KG1 (cell line): ENCODE measurements at places on chromosomes 2 and 18.

DNA sequence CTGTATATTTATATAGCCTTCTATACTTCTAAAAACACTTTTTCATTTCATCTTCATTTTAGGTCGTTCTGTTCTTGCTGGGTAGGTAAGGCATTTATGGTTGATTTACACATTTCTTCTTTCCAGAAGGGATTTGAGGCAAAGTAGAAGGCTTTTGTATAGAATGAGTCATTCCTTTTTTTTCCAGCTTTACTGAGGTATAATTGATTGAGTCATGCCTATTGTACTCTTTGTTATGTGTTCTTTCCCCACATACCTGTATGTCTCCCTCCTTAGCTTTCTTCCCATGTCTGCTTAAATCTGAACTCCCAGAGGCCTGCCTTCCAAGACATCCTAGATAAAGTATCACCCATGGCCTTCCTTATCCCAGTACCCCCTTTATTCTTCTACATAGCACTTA, 4.8 kb upstream of the CDC42EP3 start:
- no peak for DNase-seq

DNA sequence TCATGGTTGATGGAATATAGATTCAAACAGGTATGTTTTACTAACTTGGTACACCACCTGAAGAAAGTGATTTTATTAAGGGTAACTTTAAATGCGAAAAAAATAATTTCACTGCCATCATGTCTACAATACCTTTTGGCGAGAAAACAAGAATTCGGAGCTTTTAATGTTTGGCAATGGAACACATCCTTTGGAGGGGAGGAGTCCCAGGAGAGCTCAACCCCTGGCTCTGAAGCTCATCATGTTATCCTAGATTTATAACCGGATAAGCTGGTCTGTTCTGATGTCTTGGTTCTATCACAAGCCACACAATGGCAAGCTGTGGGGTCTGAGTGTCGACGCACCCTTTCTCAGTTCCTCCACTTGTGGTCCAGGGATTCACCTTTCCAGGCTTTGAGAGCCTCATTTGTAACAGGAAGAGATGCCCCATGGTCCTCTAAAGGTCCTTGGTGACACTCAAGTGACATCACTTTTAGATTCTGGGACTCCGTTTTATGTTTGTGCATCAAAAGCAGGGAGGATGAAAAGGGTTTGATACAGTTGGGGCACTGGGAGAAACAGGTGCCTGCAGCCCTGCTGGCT, 172.7 kb downstream of the BCL2 start:
- DNase-seq: no peak

GRCh38 chr2:221437056-221437455, 135.0 kb downstream of the EPHA4 start:
- no peak for DNase-seq

DNA sequence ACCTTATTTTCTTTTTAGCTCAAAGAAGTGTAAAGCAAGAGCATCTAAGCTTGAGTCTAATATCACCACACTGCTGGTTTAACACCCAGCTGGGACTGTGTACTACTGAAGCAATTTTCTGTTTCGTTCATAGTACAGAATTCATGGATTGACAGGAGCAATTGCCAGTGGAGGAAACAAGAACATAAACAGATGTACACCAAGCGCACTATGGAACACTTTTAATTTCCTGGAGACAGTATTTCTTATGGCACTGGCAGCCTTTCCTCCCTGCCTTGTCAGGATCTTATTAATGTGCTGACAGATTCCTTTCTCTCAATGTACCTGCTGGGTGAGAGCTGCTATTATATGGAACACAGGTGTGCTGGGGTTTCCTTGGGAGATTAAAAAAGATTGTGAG, 4.2 kb upstream of the LANCL1 start:
- no peak for DNase-seq

GRCh38 chr18:56157541-56157940, 480.9 kb downstream of the TXNL1 start:
- no peak for DNase-seq

- DNase-seq: peak; percentile 39
These were observed 140.7 kb downstream of the RNF144A start for GRCh38 chr2:7057865-7058400.

- DNase-seq: no peak
These were observed 5.3 kb upstream of the CRYBA2 start for GRCh38 chr2:218998414-218999002.

- DNase-seq: no peak
These were observed 81.5 kb upstream of the ODC1 start for GRCh38 chr2:10529611-10530010.
